ENCODE measurements at places on chromosomes 2 and 18. TPM values are rescaled to one million over a fixed set of nuclear protein-coding genes. Genes with fewer than 3 reads are reported as not detected.

- no peak for DNase-seq
These were observed 23.7 kb downstream of the RNF125 start for GRCh38 chr18:32042337-32042736.

DNA sequence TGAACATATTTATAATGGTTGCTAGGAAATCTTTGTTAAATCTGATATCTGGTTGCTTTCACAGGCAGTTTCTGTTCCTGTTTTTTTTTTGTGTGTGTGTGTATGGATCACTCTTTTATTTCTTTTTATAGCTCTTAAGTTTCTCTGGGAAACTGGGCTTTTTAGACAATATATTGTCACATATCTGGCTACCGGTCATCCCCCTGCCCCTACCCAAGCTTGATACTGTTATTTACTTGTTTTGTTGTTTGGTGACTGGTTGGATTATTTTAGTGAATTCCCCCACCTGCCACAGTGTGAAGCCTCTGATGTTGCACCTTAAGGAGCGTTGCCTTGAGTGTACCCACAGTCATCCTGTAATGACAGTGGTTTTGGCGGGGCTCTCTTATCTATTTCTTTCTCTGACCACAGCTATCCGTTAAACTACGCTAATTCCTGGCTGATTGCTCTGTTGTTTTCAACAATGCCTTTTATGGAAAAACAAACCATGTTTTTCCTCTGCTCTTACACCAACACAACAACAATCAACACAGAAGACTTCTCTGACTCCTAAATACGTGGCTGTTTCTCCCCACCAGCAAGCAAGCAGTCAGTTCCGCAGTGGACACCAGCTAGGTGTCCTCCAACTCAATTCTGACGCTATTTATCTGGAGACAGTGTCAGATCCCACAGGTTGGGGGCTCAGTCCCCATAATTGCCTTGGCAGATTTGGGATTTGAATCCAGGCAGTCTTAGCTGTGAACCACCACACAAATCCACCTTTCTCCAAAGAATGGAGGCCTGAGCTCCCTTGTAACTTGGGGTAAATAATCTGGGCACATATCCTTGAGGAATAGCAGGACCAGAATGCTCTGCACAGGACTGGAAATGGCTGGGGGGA is 10.9 kb downstream of the GNLY start:
- DNase-seq: no peak

GRCh38 chr2:180405520-180405919 is 398.4 kb upstream of the CWC22 start:
- no peak for DNase-seq

GRCh38 chr2:170006587-170007325 is 171.2 kb upstream of the MYO3B start:
- no peak for DNase-seq

DNA sequence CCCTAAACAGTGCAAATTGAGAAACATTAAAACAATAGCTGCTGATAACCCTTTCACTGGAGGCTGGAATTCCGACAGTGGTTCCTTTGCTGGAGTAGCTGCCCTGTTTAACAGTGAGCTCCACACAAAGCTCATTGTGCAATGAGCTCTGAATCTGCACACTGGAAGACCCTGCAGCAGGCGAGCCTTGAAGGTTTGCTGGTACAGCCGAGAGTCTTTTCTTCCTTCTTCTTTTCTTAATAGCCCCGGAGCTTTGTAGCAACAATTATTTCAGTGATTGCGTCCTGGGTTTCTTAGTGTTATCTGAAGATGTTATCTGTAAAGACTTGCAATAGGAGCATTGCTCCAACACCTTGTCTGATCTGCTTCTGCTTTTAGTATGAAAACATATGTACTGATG is 50.8 kb upstream of the CXCR4 start:
- no peak for DNase-seq

RHOB gene
- polyA plus RNA-seq: 119 TPM

FBXO15 gene
- polyA plus RNA-seq: 1.9 TPM

MALL gene
- 6.8 TPM for polyA plus RNA-seq

UGP2 gene
- 271 TPM for polyA plus RNA-seq
